ENCODE measurements at places on chromosomes 7 and 10.

GRCh38 chr7:37112876-37113275, 335.8 kb downstream of the ELMO1 start:
- no peak for DNase-seq

DNA sequence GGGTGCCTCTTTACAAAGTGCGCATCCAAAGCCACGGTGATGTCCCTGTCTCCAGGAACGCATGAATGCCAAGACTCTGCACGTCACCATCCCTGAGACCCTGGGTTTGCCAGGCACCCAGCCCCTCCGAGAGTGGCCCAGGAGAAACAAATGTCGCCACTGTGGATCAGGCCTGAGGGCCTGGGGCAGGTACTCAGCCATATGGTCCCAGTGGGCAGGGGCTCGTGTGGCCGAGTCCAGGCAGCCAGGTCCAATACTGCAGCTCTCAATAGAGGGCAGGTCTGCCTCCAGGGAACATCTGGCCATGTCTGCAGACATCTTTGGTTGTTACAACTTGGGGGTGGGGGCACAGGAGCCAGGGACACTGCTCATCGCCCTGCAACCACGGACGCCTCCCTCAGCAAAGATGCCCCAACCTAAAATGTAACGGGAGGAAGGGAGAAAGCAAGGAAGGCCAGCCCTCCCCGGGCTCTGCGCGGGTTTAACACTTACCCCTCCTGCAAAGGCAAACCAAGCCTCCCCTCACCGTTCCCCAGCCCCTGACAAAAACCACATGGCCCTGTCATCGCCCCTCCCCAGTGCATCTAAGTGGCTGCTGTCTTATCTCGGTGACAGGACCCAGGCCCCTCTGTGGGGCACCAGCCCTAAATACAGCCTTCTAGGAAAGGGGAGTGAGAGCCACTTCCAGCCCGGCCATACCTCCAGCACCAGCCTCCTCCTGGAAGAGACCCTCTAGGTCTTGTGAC, 10.3 kb upstream of the PAPOLB start:
- DNase-seq, result no peak

DNA sequence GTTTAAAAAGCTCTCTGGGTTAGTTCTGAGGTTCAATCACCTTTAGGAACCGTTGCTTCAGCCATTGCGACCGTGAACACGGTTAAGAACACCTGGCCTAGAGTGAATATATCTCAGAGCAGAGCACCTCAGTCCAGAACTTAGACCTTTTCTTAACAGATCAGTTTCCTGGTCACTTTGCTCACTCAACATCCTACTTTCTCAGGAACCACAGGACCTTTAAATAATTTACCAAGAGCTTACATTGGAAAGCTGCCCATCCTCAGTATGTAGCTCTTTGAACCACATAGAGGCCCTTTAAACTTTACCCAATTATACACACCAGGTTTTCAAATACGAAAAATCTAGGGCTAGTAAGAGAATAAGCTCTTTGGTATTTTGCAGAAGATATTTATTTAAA, 153.2 kb downstream of the NRBF2 start:
- no peak for DNase-seq

- DNase-seq, result no peak
These were observed 754 bp upstream of the PHYHIPL start for GRCh38 chr10:59175538-59176240.

- DNase-seq, result no peak
These were observed 13.4 kb upstream of the DENND2A start for GRCh38 chr7:140654109-140654387.

DNA sequence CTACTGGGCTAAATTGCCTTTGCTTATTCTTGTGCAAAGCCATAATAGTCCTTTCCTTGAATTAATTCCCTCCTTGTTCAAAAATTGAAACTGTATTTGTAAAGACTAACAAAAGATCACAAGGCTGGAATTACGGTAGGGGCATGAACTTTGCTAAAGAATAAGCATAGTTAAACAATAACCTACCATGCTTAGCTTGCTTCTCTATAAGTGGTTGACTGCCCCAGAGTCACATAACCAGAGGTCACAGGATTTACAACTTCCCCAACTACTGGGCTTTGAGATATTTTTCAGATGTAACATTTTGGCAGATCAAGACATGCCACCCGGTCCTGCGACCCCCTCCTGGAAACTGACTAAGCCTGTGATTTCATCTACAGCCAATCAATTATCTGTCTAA, 181.4 kb downstream of the GPAM start:
- no peak for DNase-seq

All from GM04504 (cell line).